ENCODE measurements at places on chromosomes 7 and 10.

GRCh38 chr10:128109707-128110106 is 16.5 kb downstream of the MKI67 start:
- no peak for DNase-seq

- DNase-seq: no peak
These were observed 1016.5 kb downstream of the GRM8 start for GRCh38 chr7:126236261-126236660.

DNA sequence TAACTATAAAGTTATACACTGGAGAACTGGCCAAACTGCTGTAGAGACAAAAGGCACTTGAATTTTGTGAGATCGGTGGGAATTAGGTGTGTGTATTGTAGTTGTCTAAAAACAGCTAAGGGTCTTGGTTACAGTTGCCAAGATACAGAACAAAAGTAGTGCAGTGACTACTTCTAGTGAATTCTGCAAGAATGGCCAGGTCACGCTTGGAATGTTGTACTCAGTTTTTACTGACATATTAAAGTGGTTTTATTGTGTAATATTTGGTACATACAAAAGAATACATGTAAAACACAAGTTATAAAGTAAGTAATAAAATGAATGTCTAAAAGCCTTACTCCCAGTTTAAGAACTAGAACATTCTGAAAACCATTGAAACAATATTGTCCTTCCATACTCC is 42.4 kb downstream of the PRPF18 start:
- DNase-seq: no peak

DNA sequence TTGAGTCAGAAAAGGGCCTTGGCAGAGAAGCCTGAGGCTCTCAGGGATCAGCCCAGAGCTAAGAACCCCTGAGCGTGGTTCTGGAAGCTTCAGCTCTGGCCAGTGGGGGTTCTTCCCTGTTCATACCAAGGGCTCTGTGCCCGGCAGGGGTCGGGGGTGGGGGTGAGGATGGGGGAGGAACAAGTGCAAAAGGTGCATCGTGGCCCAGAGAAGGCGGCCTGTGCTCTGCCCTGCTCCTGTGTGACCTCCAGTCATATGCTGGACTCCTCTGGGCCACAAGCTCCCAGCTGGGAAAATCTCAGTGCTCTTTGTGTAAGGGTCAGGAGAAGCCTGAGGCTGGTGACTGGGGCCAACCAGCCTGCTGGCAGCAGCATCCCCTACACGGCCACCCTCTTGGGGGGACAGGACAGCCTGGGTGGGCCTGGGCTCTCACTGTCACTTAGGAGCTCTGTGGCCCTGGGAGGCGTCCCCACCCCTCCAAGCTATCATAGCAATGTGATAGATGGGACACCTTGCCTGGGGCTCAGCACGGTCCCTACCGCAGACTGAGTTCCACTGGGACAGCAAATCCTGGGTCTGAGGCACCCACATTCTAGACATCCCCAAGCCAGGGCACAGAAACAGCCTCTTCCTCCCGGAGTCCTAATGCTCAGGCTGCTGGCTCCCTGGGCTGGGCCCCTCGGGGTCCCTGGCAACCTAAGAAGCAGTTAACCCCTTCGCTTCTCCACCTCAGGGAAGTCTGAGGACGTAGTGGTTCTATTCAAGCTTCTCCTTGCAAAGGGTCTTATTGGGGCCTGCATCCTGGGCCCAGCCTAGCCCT is 2.5 kb downstream of the MMRN2 start:
- DNase-seq: no peak

- no peak for DNase-seq
These were observed 21.8 kb upstream of the SMNDC1 start for GRCh38 chr10:110326351-110327032.

DNA sequence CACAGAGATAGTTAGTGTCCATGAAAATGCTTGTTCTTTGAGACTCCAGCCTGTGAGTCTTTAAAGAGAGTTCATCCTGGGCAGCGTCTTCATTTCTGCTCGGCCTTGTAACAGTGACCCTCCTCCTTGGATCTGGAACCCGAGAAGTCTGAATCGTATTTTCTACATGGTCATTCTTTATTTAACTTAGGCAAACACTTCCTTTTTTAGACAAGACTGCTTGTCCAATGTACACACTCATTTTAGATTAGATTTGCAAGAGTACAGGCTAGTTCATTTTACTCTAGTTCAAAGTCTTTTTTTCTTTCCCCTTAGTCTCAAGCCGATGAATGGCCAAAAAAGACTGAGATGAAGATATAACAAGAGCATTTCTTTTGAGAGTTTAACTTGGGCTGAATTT is 133.5 kb downstream of the CHN2 start:
- no peak for DNase-seq

GRCh38 chr10:4243651-4244050 is 458.6 kb upstream of the KLF6 start:
- DNase-seq: no peak

- DNase-seq: no peak
These were observed 712.3 kb upstream of the POT1 start for GRCh38 chr7:125641884-125642283.

- no peak for DNase-seq
These were observed 2.5 kb downstream of the ACSL5 start for GRCh38 chr10:112376396-112376790.

DNA sequence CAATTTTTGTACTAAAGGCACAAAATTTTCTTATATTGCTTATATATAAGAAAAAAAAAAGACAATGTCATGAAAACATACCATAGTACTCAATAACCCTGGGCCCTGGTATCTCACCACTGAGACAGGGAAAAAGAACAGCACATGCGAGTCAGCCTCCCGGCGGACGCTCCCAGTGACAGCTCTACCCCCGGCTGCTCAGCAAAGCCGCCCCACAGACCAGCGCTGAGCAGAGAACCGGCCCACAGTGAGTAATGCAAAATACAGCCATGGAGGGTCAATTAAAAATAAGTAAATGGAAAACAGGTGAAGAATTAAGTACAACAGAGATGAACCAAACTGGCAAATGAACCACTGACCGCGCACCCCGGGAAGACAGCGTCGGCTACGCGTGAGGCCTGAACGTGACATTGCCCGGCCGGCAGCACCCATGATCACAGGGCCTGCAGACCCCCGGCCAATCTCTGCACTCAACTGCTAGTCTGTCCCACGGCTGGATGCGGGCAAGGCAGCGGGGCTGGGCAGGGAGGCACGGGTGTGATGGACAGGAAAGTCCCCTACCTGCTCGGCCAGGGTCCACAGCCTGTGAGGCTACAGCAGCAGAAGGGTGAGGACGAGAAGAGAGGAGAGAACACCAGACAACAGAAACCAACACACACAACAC is 175.9 kb downstream of the ZMYND11 start:
- DNase-seq: no peak

DNA sequence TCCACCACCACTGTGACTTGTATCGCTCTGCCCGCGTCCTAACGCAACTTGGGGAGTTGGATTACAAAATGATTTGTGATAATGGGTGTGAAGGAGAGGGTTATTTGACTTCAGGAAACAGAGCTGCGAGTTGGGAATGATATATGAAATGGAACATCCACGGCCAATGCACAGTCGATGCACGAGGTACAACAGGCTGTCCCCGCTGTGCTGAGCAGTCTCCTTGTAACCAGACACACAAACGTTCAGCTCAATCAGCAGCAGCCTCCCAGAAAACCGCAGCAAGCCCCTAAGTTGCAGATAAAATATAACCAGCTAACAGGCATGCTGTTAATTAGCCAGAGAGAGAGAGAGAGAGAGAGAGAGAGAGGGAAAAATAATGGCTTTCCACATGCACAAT is 332.7 kb upstream of the MGMT start:
- no peak for DNase-seq

- DNase-seq: no peak
These were observed 107.2 kb upstream of the TCERG1L start for GRCh38 chr10:131418681-131419080.

DNA sequence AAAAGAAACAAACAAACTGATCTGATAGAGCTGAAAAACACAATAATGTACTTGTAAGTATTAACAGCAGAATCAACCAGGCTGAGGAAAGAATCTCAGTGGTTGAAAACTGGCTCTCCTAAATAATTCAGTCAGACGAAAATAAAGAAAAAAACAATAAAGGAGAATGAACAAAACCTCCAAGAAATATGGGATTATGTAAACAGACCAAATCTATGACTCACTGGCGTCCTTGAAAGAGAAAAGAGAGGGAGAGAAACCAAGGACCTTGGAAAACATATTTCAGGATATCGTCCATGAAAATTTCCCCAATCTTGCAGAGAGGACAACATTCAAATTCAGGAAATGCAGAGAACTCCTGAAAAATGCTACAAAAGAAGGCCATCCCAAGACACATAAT is 62.9 kb downstream of the FBXL13 start:
- no peak for DNase-seq

- no peak for DNase-seq
These were observed 10.3 kb downstream of the GRIFIN start for GRCh38 chr7:2465928-2466327.

DNA sequence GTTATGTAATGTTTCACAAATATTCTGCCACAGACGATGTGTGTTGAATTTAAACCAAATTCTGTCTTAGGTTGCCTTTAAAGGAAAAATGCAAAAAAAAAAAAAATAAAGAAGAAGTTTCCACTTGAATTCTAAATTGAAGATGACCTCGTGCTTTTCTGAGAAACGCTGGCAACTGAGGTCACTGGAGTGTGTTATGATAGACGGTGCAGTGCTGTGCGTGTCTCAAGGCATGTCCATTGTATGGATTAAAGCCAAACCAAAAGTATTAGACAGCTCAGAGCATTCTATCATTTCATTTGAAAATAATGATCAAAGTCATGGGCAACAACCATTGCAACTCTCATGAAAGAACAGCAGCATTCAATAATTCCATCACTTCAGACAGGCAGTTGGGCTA is 483.9 kb downstream of the GRM8 start:
- DNase-seq: no peak

Measured in stimulated activated CD4-positive, alpha-beta T cell treated with anti-CD3 and anti-CD28 coated beads, TNF-alpha, amount 100 ng/mL, for 4 hours (primary cell).